ENCODE measurements at places on chromosomes 13 and 19.

- peak; percentile 88 for DNase-seq
Measured at GRCh38 chr13:114110091-114110829, 22.2 kb downstream of the RASA3 start.

DNA sequence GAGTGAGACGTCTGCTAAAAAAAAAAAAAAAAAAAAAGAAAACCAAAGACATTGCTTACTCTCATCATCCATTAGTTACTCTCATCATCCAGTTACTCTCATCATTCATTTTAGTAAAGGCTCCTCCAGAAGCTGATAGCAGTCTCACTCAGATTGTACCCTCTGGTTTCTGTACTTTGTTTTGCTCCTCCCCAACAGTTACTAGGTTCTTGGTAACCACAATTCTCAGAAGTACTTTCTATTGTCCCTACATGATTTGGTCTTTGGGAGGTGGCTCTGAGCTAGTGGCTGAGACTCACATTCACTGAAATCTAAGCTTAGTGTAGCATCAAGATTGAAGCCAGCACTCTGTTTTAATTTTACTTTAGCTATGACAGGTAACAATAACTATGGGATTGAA is 14.3 kb downstream of the ERICH4 start:
- no peak for DNase-seq

- no peak for DNase-seq
Measured at GRCh38 chr13:97537110-97537509, 103.1 kb downstream of the RAP2A start.

DNA sequence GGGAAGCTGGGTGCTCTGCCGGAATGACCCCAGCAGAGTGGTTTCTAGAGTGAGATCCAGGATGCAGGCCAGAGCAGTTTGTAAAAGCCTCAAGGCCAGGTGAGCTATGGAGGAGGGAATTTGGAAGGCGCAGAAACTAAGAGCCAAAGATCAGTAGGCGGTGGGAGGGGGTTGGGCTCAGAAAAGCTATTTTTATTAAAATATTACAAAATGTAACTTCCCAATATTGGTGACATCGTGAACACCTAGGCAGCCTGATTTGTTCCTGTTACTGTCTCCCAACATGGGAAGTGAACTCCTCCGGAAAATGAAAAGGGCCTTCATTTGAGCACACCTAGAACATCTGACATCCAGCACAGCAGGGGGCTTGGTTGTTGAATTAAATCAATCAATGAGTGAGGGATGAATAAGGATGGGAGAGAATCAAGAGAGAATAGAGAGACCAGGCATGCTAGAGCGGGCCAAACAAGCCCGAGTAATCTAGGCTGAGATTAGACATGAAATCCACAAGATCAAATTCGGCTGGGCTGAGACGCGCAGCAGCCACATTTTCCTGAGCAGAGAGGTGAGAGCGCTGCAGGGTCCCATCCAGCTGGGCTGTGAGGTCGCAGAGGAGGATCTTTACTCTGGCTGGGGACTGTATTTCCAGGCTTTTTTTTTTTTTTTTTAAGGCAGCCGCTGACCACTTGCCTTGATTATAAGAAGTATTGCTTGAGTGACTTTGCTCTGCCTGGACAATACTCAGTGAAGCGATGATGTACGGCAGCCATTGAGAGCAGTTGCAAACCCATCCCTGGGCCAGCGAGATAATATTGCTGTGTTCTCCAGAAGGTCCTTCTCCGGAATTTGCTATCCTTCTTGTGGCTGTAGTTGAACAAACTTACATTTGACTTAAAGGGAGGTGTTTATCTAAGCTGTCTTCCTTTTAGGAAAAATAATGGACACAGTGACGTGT is 178.0 kb upstream of the KL start:
- DNase-seq: no peak

DNA sequence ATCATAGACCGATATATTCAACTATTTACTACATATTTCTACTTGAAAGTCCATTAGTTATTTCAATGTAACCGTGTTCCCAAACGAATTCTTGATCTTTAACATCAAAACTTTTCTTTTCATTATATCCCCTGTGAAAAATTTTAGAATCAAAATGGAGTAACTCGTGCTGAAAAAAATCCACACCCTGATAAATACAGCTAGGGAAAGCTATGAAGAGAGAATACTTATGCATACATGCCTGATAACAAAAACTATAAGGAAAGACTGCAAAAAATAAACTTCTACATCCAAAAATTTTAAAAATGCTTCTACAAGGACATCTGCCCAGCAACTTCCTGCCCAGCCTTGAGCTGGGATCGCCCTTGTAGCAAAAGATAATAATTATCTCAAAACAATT is 2458.3 kb upstream of the PCDH20 start:
- DNase-seq: no peak

- DNase-seq: no peak
Measured at GRCh38 chr13:34369931-34370330, 552.0 kb downstream of the RFC3 start.

- DNase-seq: peak; percentile 2
Measured at GRCh38 chr19:23992348-23992747, 77.7 kb downstream of the ZNF726 start.

DNA sequence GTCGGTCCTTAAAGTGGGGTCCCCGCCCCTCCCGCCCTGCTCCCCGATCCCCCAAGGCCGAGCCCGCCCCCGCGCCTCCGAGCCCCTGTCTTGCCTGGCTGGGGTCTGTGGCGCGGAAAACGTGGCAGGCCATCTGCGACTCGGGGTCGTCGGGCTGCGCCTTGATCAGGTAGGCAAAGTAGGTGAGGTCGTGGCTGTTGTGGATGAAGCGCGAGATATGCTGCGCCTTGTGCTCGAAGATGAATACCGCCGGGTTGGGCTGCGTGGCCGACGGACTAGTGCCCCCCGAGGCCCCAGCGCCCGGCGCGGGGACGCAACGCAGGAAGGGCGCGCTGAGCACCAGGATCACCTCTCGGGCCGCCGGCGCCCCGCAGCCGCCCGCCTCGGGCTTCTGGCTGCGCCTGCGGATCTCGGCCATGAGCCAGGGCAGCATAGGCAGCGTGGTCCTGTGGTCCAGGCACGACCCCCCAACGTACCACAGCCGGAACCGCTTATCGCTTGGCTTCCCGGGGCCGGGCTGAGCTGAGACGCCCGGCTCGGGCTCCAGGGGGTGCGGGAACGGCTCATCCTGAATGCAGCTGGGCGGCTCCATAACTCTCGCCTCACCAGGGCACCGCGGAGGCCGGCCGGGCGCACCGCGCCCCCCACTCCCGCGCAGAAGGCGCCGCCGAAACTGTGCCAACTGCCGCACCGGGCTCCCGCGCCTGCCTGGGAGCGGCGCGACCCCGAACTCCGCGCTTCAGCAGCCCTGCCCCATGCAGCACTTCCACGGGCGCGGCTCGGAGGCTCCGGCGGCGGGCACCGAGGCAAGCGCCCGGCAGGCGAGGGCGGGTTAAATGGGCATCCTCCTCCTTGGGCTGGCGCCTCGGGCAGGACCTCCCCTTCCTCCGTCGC is 546 bp downstream of the TBC1D4 start:
- peak; percentile 28 for DNase-seq

GRCh38 chr13:80577285-80577684 is 236.4 kb upstream of the SPRY2 start:
- no peak for DNase-seq

DNA sequence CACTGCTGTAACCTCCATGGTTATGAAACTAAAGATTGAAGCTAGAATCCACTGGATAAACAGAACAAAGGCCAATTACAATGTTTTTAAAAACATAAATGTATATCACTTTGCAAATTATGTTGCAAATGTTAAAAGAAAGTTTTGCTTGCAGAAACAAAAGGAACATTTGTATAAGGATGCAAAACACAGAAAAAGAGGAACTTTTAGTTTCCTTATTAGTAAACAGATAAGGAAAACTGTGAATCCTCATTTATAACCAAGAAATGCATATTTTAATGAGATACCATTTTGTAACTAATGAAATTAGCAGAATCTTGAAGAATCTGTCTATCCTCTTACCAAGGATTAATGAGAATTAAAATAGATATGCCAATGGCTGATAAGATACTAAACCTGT is 32.3 kb downstream of the LPAR6 start:
- no peak for DNase-seq

DNA sequence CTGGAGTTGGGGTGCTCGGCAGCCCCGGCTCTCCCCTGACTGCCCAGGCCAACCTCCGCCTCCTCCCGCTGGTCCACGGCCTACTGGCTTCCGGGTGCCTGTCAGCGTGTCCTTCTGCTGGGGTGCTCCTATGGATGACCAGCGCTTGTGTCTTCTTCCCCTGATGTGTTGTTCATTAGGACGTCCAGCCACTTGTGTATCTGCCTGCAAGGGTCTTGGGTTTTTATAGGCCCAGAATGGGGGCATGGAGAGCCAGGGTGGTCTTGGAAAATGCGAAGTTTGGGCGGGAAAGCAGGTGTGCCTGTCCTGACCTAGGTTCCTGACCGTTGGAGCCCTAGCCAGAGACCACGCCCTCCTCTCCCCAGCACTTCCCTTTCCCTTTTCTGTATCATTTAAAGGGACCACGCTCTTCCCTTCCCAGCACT is 139.8 kb downstream of the SLITRK5 start:
- no peak for DNase-seq

DNA sequence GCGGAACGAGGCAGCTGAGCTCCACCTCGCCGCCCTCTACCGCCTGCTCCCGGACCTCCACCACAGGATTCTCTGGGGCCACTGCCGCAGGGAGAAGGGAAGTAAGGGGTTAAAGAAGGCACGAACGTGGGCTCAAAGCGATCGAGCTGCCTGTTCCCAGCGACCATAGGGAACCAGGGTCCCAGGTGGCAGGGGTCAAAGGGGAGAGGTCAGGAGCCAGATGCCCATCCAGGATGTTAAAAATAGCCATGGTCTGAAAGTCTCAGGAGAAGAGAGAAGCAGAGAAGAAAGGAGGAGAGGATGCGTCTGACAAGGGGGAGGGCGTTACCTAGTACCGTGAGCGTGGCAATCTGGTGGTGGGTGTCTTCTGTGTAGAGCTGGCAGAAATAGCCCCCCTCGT is 7.4 kb upstream of the ZNF428 start:
- no peak for DNase-seq

- DNase-seq: peak; percentile 43
Measured at GRCh38 chr19:17499648-17500446, 11.6 kb upstream of the PGLS start.

DNA sequence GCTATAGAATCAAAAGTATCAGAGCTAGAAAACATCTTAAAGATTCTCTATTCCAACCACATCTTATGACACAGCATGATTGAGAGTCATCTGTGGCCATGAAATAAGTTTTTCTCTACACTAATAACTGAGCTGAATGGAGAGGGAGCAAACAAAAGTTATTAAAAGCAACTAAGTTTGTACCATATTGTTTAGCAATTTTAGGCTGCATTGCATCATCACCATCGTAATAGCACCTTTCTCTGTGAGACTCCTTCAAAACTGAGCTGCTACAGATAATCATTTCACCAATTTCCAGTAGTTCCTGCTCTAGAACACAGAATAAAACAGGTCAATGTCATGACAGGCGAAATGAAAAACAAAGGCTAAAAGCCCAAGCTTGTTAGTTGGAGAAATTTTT is 1183.9 kb downstream of the DIAPH3 start:
- DNase-seq: no peak

- no peak for DNase-seq
Measured at GRCh38 chr13:48125794-48126228, 30.9 kb upstream of the MED4 start.

- DNase-seq: no peak
Measured at GRCh38 chr19:41324921-41325639, 15.1 kb downstream of the CCDC97 start.

GRCh38 chr19:50817941-50818858 is 5.4 kb downstream of the KLK1 start:
- peak; percentile 23 for DNase-seq

DNA sequence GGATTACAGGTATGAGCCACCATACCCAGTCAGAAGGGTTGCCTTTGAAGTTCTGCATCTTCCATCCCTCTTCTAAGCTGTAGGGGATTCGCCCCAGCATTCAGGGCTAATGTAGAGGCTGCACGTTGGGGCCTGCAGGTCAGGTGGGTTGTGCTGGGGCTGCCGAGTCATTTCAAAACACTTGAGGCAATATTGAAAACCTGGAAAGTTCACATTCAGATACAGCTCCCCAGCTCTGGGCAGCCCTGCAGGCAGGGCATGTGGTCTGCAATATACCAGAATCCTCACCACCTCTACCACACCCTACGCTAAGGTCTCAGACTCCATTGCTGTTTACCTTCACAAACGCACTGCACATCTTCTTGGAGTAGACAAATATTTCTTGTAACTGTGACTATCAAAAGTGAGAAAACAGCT is 24.6 kb downstream of the CCNE1 start:
- DNase-seq: no peak

DNA sequence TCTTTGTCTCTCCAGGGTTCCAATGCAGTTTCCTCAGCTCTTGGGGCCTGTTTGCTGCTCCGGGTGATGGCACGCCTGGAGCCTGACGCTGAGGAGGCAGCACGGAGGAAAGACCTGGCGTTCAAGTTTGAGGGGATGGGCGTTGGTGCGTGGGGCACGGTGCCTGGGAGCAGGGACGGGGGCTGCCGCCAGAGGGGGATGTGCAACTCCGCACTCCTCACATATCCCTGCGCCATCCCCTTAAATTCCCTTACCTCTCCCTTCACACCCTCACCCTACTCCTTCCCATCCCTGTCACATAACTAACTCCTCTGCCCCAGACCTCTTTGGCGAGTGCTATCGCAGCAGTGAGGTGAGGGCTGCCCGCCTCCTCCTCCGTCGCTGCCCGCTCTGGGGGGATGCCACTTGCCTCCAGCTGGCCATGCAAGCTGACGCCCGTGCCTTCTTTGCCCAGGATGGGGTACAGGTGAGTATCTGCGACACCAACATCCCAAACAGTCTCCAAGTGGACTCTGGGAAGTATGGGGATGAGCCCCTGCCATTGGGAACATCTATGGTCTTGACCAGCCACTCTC is 31.1 kb downstream of the TRPM4 start:
- DNase-seq: no peak
